ENCODE measurements at places on chromosomes 13 and 19.
A peak's percentile ranks its signal among the peaks of the same experiment; 100 is the strongest.

DNA sequence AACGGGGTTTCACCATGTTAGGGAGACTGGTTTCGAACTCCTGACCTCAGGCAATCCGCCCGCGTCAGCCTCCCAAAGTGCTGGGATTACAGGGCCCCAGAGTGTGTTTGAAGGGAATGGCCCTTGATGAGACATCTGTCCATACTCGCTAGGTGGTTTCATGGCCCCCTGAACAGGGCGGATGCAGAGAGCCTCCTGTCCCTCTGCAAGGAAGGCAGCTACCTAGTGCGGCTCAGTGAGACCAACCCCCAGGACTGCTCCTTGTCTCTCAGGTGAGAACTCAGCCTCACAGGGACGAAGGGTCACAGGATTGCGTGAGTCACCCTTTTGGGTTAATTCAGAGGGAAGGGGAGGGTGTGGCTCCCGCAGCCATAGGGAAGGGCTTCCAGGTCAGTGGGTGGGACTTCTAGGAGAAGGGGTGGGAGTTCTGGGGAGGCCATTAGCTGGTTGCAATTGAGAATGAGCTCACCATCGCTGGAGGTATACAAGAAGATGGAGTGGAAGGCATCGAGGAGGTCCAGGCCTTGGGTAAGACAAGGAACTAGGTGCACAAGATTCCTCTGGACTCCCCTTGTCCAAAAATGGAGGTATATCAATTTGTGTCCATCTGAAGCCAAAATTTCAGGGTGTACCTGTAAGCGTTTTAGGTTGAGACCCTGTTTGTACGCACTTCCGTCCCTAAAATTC, 9.2 kb downstream of the SHD start:
- DNase-seq = no peak

GRCh38 chr19:2359992-2360685, at the start of gene TMPRSS9:
Gene TMPRSS9 (plus strand): TSS chr19:2360265. CDS start chr19:2389786, 29,521 bp downstream.
- DNase-seq = no peak

DNA sequence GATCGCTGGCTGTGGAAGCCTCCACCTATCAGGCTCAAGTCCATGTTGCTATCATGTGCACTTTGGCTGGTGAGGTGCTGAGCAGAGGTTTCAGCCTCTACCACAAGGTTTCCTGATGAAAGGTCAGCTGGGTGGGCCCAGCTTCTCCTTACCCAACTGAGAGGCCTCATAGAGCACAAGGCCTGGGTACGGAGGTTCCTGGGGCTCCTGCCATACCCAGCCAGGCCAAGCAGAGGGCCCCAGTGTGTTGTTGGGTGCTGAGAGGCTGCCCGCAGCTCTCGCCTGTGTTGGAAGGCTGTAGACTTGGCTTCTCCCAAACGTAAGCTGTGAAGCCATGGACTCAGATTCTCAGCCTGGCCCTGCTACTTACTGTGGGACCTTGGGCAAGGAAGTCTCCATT, 28.2 kb downstream of the ACTN4 start:
- no peak for DNase-seq

GRCh38 chr13:55887561-55887960, 1253.2 kb upstream of the PRR20A start:
- no peak for DNase-seq

- peak; percentile 94 for DNase-seq
Observed at GRCh38 chr19:48746738-48747575, at the start of gene IZUMO1. Gene IZUMO1 (minus strand): TSS chr19:48746909. CDS start chr19:48745859, 1,050 bp downstream.

DNA sequence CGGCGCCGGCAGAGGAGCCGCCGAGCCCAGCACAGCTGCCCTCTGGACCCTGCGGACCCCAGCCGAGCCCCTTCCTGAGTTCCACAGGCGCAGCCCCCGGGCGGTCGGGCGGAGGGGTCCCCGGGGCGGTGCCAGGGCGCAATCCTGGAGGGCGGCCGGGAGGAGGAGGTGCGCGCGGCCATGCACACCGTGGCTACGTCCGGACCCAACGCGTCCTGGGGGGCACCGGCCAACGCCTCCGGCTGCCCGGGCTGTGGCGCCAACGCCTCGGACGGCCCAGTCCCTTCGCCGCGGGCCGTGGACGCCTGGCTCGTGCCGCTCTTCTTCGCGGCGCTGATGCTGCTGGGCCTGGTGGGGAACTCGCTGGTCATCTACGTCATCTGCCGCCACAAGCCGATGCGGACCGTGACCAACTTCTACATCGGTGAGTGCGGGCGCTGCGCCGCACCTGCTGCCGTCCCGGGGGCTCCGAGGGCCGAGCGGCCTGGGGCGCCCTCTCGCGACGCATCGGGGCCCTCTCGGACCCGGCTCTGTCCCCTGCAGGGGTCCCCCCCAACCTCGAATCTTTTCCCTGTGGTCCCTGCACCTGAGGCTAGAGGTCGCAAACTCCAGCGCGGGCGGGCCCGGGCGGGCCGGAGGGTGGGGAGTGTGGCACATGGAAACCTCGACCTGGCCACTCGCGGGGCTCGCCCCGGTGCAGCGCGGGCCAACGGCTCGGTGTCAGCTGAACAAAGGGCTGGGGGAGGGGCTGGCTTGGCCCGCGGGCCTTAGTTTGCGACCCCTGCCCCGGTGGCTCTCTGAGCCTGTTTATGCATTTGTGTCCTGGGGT, at the start of gene KISS1R:
KISS1R (plus strand) TSS at position 11 of the 829 bp plus-strand sequence; CDS start at position 181, 170 bp downstream.
- no peak for DNase-seq

- peak; percentile 68 for DNase-seq
Observed at GRCh38 chr13:50393628-50394027, 378.4 kb downstream of the KCNRG start.

DNA sequence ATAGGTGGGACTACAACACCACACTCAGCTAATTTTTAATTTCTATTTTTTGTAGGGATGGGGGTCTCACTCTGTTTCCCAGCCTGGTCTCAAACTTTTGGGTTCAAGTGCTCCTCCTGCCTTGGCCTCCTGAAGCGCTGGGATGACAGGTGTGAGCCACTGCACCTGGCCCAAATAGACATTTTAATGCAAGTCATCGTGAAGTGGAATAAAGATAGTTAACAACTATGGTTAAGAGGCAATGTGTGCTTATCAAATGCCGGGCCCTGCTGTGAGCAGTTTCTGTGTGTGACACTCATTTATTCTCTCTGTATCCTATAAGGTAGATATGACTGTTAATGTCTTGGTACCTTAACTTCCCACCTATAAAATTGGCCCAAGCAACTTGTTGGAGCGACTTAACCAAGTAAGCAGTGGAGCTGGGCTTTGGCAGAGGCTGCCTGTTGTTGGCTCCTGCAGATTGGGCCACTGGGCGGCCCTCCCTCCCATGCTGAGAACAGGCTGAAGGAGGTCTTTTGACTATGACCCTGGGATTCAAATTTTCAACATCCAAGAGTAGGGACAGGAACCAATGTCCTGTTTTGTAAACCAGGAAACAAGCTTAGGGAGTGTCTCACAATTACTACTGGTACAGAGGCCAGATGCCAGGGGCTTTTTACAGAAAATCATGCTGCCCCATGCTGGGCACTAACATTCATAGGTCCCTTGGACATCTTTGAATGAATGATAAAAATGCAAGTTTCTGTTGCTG, 450.7 kb downstream of the TSHZ3 start:
- no peak for DNase-seq

DNA sequence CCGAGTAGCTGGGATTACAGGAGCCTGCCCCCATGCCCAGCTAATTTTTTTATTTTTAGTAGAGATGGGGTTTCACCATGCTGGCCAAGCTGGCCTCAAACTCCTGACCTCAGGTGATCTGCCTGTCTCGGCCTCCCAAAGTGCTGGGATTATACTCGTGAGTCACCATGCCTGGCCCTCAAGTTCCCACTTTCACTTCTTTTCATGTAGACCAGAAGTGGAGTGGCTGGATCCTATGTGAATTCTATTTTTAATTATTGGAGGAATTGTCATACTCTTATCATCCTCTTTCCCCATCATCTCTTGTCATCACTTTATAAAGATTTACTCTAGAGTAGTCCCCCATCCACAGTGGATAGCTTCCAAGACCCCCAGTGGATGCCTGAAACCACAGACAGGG, 12.8 kb upstream of the SIGLEC10 start:
- no peak for DNase-seq

GRCh38 chr19:18149596-18149975, 3.4 kb upstream of the PIK3R2 start:
- DNase-seq = no peak

DNA sequence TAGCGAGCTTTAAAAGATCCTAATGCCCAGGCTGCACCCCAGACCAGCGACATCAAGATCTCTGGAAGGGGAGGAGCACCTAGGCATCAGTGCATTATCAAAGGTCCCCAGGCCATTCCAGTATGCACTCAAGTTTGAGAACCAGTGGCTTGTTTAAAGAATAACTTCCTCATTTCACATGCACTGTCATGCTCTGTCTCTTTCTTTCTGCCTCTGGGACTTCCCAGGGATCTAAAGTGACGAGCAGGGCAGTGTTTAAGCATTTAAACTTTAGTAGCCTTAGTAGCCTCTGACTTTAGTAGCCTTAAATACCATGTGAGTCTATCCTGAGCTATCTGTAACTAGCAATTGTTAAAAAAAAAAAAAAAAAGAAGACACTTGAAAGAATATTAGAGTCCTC, 8.9 kb upstream of the FARP1 start:
- DNase-seq = no peak

DNA sequence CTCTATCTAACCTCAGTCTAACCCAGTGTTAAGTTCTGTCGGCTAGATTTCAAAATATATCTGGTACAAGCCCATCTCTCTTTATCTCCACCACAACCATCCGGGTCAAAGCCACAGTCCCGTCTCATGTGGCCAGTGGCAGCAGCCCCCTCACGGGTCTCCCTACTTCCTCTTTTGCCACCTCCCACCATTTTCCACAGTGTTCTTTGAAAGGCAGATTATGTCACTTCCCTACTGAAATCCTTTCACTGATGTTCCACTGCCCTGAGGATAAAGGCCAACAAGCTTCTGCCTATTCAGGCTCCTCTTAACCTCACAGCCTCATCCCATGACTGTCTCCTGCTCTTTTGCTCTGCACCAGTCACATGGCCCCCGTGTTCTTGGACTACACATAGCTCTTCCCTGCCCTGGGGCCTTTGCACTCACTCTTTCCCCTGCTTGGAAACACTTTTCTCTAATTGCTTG, 117.2 kb downstream of the UBL3 start:
- no peak for DNase-seq

GRCh38 chr19:30666301-30666803, 294.2 kb downstream of the ZNF536 start:
- DNase-seq = peak; percentile 21

- no peak for DNase-seq
Observed at GRCh38 chr19:41734585-41734984, 20.7 kb upstream of the CEACAM6 start.

GRCh38 chr13:100537951-100538462, 50.6 kb downstream of the GGACT start:
- DNase-seq = no peak

GRCh38 chr19:38316477-38317067, 825 bp upstream of the YIF1B start:
- no peak for DNase-seq

DNA sequence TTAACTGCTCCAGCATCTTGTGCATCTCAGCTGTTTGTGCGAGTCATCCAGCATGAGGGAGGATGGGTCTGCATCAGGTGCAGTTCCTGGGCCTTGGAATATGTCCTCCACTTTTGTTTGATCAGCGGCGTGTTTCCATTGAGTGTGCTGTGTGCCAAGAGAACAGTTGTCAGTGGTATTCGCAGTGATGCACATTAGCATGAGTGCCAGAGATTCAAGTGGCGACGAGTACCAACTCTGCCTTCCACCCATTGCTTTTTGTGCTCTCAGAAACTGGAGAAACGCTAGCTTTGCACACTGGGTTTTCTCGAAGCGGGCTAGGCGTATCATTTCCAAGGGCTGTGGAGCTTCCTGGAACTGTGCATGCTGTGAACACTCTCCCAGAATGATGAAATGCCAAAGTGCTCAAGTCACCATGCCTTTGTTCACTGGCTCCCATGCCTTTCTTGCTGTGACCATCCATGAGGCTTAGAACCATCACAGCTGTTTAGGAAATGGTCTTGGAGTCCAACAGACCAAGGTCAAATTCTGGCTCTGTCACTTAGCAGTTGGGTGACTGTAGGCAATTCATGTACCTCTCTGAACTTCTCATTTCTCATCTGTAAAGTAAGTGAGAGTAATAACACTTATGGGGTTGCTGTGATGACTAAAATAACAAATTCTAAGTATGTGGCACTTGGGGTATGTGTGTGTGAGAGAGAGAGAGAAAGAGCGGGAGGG, 18.4 kb downstream of the LRCH1 start:
- DNase-seq = peak; percentile 44

DNA sequence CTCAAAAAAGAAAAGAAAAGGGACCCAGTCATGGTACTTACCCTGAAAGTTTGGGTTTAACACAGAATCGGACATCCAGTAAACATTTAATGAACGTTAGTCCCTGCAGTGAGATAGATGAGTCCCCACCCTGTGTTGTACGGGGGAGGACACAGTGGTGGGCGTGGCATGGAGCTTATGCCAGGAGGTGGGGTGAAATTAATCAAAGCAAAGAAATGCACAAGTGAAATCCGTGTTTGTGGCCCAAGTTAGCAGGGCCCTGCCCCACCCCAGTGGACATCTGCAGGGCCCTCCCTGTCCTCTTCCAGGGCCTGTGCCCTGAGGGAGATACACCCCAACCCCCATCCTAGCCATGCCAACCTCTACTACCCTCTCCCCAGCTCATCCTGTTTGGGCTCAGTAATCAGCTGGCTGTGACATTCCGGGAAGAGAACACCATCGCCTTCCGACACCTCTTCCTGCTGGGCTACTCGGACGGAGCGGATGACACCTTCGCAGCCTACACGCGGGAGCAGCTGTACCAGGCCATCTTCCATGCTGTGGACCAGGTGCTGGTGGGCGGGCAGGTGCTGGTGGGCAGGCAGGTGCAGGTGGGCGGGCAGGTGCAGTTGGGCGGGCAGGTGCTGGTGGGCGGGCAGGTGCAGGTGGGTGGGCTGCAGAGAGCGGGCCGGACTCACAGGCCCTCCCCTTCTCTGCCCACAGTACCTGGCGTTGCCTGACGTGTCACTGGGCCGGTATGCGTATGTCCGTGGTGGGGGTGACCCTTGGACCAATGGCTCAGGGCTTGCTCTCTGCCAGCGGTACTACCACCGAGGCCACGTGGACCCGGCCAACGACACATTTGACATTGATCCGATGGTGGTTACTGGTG, 3.9 kb downstream of the MCOLN1 start:
- DNase-seq = no peak

DNA sequence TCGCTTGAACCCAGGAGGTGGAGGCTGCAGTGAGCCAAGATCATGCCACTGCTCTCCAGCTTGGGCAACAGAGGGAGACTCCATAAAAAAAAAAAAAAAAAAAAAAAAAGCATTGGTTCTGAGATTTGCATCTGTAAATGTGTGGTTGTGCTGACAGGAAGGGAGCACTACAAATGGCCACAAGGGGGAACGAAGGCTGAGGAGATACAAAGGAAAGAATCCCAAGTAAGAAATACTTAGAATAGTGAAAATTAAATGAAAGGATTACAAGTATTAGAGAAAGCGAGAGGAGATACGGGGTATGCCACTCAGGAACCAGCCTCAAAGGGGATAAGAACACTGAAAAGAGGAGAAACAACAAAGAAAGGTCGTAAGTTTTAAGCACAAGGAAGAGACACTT, 284.9 kb downstream of the KLF12 start:
- peak; percentile 66 for DNase-seq

- DNase-seq = peak; percentile 90
Observed at GRCh38 chr19:11693505-11694499, 44.9 kb downstream of the ZNF823 start.

All from iris pigment epithelial cell (primary cell).